T-helper 1 cell (primary cell): ENCODE measurements at places on chromosomes 2 and 18.

DNA sequence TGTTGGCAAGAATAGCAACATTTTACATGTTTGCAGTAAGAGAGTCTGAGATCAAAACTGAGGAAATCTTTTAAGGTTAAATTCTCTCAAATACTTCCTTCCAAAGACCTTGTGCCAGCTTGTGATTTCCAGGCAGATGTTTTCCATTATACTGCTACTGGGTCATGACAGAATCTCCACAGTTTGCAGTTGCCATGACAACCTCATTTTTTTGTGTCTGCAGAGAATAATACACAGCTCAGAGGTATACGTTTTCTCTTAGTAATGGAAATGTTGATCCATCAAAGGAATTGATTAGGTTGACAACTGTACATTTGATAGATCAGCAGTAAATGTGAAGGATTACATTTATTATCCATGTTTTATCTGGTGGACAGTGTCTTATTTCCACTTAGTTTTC, 29.1 kb upstream of the CSRNP3 start:
- no peak for DNase-seq

DNA sequence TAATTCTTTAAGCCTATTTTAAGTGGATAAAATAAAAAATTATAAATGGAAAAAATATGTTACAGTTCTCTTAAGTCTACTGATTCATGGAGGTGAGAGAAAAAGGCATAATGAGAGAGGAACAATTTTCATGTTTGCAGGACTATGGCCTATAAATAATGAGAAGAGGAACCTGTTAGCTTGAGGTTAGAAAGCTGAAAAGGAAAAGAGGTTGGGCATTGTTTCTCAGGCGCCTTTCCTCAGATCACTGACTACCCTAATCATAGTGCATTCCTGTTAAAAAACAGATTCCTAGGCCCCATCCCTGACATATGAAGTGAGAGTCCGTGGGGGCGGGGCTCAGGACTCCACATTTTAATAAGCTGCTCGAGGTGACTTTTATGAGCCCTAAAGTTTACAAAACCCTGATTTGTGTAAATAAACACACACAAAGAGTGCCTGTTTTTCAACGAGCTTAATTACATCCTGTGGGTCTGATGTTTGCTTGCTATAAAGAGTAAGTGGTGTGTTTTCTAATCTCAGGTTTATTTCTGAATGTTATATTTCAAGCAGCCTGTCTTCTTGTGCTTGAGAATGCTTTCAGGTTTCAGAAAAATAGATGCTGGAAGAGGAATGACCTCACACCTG, 335.5 kb downstream of the CLIP4 start:
- no peak for DNase-seq

GRCh38 chr2:195559431-195559914, 97.6 kb upstream of the SLC39A10 start:
- peak; percentile 61 for DNase-seq

GRCh38 chr18:49968644-49969309, 155.4 kb upstream of the ACAA2 start:
- DNase-seq = no peak

GRCh38 chr2:215503381-215503780, 67.5 kb upstream of the FN1 start:
- no peak for DNase-seq

- no peak for DNase-seq
These were observed 264.6 kb upstream of the CYP26B1 start for GRCh38 chr2:72412214-72412613.

GRCh38 chr18:26853401-26853800, 12.1 kb downstream of the AQP4 start:
- DNase-seq = no peak

DNA sequence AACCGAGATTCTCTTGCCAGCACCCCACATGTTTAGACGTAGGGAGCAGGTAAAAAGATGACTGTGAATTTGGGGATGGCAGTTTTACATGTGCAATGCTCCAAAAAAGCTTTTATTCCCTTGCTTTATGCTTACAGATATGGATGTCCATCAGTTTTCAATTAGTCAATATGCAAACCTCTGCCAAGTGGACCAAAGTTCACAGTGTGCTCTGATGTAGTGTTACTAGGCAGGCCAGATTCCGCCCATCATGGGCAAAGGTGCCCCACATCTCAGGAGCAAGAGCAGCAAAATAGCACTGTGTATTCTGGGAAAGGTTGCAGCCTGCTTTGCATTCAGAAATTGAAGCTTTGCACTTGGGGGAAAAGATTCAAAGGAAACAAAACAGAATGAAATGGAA, 329.7 kb upstream of the ZEB2 start:
- DNase-seq = no peak

DNA sequence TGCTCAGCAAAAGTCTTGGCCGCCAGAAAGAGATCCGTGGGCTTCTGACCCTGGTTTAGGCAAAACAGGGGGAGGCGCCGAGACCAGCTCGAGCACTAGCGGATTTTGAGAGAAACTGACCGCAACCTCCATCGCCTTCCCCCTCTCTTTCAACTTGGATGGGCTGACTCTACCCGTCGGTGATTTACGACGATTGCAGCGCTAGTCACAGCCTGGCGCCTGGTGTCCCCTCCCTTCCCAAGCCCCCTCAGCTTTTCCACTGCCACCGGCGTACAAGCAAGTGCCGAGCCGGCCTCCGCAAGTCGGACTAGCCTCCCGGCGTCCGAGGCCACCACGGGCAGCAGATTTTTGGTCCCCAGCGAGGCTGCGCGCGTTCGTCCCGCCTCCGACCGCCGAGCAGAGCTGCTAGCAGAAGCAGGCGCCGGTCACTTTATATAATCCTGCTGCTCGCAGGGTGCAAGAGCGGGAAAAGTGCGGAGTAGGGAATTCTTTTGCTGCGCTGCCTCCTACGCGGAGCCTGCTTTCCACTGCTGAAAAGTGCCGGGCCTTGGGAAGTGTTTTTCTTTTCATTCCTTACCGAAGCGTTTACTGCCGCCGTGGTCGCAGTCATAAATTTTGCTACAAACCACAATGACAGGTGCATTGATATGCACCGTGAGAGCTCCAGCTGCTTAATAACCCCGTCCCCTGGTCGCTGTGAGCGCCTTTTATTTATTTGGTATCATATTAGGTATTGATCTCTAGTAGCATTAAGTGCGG, 7.7 kb downstream of the HOXD3 start:
- no peak for DNase-seq

DNA sequence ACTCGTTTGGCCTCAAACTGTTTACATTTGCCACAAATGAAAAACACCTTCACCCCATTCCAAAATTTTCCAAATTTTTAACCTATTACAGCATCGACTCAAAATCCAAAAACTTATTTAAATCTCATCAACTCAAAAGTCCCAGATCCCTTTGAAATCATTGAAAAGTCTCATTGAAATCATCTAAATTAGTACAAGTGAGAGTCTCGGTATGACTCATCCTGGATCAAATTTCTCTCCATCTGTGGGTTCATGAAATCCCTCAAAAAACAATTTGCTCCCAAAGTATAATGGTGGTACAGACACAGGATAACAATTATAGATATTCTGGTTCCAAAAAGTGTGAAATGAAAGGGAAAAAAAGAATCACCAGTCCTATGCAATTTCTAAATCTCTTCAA, 65.1 kb downstream of the LRP1B start:
- no peak for DNase-seq

DNA sequence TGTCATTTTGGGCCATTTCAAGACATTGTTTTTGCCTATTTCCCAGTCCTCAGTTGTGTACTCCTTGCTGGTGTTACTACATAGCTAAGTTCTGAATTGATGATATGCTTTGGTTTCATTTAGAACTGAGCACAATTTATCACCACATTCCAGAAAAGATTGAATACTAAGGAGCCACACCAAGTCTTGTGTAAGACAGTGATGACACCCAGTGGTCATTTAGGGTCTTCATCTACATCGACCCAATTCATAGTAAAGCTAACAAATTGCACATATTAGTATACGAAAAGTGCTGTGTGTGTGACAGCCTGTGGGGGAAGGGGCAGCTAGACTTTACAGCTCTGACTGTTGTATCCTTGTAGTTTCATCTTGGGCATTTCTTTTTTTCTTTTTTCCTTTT, 10.9 kb upstream of the DLX2 start:
- no peak for DNase-seq

GRCh38 chr2:196481324-196481697, 158.2 kb upstream of the CCDC150 start:
- DNase-seq = no peak

DNA sequence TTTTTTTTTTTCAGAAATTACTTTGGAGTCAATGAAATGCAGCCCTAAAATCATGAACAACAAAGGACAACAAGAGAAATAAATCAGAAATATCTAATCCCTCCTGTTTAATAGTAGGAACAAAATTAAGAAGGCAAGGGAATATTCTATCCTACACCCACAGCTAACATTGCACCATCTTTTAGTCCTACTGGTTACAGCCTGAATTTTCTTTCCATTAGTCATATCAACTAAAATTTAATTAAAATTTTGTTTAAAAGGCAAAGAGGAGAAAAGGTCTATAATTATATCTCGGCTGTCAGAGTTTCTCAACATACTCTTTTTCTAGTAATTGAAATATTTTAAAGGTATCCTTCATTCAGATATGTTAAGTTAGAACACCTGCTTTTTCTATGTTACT, 61.9 kb downstream of the DTNA start:
- no peak for DNase-seq

GRCh38 chr18:73976433-73976832, 171.2 kb downstream of the FBXO15 start:
- no peak for DNase-seq

DNA sequence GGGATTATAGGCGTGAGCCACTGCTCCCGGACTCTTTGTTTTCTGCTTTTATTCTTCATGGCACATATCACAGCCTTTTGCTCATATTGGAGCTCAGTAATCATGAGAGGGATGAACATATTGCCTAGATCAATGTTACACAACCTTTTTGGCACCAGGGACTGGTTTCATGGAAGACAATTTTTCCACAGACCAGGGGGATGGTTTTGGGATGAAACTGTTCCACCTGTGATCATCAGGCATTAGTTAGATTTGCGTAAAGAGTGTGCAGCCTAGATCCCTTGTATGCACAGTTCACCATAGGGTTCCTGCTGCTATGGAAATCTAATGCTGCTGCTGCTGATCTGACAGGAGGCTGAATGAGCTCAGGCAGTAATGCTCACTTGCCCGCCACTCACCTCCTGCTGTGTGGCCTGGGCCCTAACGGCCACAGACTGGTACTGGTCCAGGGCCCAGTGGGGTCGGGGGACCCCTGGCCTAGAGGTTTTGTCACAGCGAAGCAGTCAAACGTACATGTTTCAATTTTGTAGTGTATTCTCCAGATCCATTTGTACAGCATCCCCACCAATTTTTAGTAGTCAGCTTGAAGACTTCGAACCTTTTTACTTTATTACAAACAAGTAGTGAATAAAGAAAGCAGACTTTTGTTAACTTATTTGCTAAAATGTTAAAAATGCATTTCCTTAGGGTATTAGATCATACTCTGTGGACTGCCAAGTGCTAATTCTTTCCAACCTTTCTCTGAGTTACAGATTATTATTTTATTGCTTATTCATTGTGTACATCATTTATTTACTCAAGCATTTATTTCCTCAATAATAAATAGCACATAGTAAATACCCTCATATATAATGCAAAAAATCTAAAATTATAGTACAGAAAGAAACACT, 6.2 kb downstream of the DAW1 start:
- DNase-seq = no peak

- DNase-seq = no peak
These were observed 89.2 kb downstream of the PLCL1 start for GRCh38 chr2:197893403-197894177.

DNA sequence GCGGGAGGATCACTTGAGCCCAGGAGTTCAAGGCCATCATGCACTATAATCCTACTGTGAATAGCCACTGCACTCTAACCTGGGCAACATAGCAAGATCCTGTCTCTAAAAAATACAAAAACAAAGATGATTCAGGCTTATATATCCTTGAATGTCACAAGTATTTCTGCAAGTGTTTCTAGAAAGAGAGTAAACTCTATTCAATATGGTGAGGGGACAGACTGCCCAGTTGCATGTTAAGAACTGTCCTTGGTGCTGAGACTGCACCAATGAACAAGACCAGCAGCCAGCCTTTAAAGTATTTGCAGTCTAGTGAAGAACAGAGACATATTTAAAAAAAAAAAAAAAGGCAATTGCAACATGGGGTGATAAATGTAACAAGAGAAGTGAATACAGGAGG, 16.4 kb downstream of the MAP3K19 start:
- no peak for DNase-seq

- no peak for DNase-seq
These were observed 113.3 kb downstream of the GALNT1 start for GRCh38 chr18:35694808-35695207.

GRCh38 chr2:219423652-219424377, 5.6 kb downstream of the DES start:
- no peak for DNase-seq

DNA sequence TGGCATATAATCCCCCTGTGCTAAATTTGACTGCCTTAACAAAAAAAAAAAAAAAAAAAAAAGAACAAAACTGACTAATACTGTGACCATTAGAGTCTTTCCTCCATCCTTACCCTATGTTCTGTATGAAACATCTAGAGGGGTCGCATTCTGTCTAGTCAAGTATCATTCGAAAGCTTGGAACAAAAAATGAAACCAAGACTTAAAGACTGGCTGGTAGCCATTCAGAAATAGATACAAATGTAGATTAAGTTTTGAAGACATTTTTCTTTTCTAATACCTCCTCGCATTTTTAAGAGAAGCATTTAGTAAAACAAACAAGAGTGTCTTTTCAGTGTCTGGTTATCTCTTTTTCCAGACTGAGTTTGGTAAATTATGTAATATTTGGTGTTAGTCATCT, 66.7 kb downstream of the SPATS2L start:
- no peak for DNase-seq
